ENCODE measurements at places on chromosomes 2 and 18. TPM values are rescaled to one million over a fixed set of nuclear protein-coding genes. Genes with fewer than 3 reads are reported as not detected.

SPEG gene
- 1.0 TPM for total RNA-seq

DNA sequence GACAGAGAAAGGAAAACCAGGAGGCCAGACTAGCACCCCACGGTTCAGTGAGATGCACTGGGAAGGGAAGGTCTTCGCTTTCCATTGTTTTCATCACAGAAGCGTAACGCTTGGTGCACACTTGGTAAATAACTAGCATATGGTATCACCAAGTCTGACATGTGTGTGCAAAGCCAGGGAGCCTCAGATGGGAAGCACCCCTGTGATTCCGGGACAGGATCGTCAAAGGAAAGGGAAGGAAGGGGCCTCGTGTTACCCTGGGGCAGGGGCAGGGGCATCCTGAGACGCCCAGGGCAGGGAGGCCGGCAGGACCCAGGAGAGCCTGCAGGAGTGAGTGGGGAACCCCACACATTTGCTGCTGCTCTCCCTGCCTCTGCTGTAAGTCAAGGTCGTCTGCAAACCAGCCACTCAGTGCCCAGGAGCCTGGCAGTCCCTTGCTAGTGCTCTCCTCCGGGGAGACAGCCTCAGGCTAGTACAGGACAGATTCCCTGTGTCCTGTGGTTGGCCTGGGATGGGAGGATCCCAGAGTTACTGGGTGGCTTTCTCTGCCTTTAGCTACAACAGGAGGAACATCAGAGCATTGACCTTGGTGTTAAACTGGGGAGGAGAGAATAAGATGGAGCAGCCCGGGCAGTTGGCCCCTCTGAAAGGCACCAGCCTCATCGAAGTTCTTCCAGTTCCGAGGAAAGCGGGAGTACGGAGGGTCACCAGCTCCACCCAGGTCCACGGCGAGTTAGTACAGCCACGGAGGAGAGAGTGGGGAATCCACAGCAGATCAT, 192.5 kb downstream of the NDUFA10 start:
- DNase-seq = no peak
- no peaks in the 10 kb centered on the region for H3K4me1 ChIP-seq
- no peaks in the 10 kb centered on the region for H3K27me3 ChIP-seq
- no peak overlapping the region for H3K27ac ChIP-seq

- no peak overlapping the region for H3K27ac ChIP-seq
- no peaks in the 10 kb centered on the region for H3K36me3 ChIP-seq
- no peak overlapping the region for H3K4me3 ChIP-seq
- no peaks in the 10 kb centered on the region for H3K4me1 ChIP-seq
These were observed 37.8 kb downstream of the RDH14 start for GRCh38 chr2:18522484-18523146.

GRCh38 chr18:47970664-47971531, 40.4 kb upstream of the SMAD2 start:
- H3K27ac ChIP-seq = no peak overlapping the region
- no peak overlapping the region for H3K4me3 ChIP-seq
- no peaks in the 10 kb centered on the region for H3K36me3 ChIP-seq
- no peak for DNase-seq

GRCh38 chr18:31979714-31980113, 36.8 kb upstream of the TRAPPC8 start:
- no peak overlapping the region for H3K27ac ChIP-seq
- DNase-seq = no peak
- H3K4me1 ChIP-seq = peaks cover 15% of the 10 kb centered on the region
- no peaks in the 10 kb centered on the region for H3K36me3 ChIP-seq
- H3K4me3 ChIP-seq = no peak overlapping the region
- H3K27me3 ChIP-seq = no peaks in the 10 kb centered on the region

GAL3ST2 gene
- total RNA-seq = 0.16 TPM

GRCh38 chr2:54295911-54296310, 39.9 kb upstream of the TSPYL6 start:
- H3K36me3 ChIP-seq = no peaks in the 10 kb centered on the region
- DNase-seq = no peak
- H3K27ac ChIP-seq = no peak overlapping the region
- no peaks in the 10 kb centered on the region for H3K27me3 ChIP-seq

- no peaks in the 10 kb centered on the region for H3K36me3 ChIP-seq
- H3K4me1 ChIP-seq = no peaks in the 10 kb centered on the region
- DNase-seq = no peak
These were observed 8.8 kb downstream of the TGFBRAP1 start for GRCh38 chr2:105320651-105321215.

ORMDL1 gene
- 88.4 TPM for total RNA-seq

DNA sequence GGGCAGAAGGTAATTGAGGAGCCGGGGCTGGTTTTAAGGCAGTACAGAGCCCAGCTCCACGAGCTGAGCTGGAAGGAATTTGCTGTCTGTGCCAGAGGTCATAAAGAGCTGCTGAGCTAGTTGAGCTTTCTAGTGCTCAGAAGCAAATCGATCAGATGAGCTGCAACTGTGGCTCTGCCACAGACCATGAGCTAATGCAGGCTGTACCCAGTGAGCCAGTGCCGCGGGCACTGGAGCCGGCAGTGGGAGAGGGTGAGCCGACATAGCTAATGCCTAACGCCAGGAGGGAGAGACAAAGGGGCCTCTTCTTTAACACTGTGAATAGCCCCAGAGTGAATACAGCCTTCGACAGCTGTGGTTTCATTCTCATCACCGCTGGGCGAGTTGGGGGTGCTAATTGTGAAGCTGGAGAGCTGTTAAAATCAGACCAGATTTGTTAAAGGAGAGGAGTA, 410.1 kb upstream of the TCF4 start:
- DNase-seq = no peak
- H3K36me3 ChIP-seq = no peaks in the 10 kb centered on the region
- H3K27ac ChIP-seq = no peak overlapping the region
- no peaks in the 10 kb centered on the region for H3K27me3 ChIP-seq

DNA sequence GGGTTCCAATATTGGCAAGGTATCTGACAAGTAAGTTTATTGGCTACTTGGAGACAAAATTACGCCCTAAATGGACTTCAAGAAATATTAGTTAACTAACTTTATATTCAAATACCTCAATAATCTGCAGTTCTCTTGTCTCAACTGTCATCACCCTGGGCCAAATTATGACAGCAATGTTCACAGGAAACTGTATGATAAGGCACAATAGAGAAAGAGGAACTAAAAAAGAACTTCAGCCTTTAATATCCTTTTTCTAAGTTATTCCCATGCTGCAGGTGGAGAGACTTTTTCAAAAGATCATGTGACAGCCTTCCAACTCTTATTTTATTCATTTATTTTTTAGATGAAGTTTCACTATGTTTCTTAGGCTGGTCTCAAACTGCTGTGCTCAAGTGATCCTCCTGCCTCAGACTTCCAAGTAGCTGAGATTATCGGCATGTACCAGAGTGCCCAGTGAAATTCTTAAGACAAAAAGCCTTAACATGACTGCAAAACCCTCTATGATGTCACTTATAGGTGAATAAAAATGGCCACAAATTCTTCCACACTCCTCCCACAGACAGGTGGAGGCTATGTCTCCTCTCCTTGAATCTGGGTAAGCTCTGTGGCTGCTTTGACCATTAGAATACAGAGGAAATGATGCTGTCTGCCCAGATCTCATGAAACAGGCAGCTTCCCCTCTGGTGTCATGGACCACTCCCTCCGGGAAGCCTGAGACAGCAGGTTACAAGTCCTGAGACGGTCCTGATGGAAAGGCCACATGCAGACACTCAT, 211.0 kb downstream of the TGIF1 start:
- H3K4me3 ChIP-seq = no peak overlapping the region
- H3K27ac ChIP-seq = peak overlapping the region; percentile 72
- no peaks in the 10 kb centered on the region for H3K27me3 ChIP-seq
- H3K36me3 ChIP-seq = no peaks in the 10 kb centered on the region
- DNase-seq = no peak
- H3K4me1 ChIP-seq = peaks cover 3% of the 10 kb centered on the region

DNA sequence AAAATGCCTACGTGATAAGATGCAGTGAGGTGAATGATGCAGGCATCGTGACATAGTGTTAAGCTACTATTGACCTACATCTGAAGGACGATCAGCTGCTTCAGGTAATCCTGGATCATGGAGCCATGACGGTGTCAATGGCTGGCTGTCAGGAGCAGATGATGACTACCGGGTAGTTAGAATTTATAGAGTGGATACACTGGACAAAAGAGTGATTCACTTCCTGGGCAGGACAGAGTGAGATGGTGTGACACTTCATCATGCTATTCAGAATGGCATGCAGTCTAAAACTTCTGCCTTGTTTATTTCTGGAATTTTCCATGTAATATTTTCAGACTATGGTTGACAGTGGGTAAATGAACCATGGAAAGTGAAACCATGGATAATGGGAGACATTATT, 29.5 kb downstream of the METTL8 start:
- DNase-seq = no peak
- no peak overlapping the region for H3K4me3 ChIP-seq
- no peaks in the 10 kb centered on the region for H3K36me3 ChIP-seq
- H3K27me3 ChIP-seq = no peaks in the 10 kb centered on the region
- H3K4me1 ChIP-seq = no peaks in the 10 kb centered on the region

SELENOI gene
- 61.9 TPM for total RNA-seq

GRCh38 chr2:158493458-158493857, 36.7 kb downstream of the PKP4 start:
- H3K4me1 ChIP-seq = no peaks in the 10 kb centered on the region
- no peak overlapping the region for H3K27ac ChIP-seq
- DNase-seq = no peak
- H3K36me3 ChIP-seq = no peaks in the 10 kb centered on the region
- H3K27me3 ChIP-seq = no peaks in the 10 kb centered on the region
- no peak overlapping the region for H3K4me3 ChIP-seq

- no peak for DNase-seq
- no peak overlapping the region for H3K27ac ChIP-seq
- no peaks in the 10 kb centered on the region for H3K36me3 ChIP-seq
- H3K4me1 ChIP-seq = no peaks in the 10 kb centered on the region
- H3K27me3 ChIP-seq = no peaks in the 10 kb centered on the region
- no peak overlapping the region for H3K4me3 ChIP-seq
These were observed 103.5 kb upstream of the ARL5A start for GRCh38 chr2:151931756-151932155.

DNA sequence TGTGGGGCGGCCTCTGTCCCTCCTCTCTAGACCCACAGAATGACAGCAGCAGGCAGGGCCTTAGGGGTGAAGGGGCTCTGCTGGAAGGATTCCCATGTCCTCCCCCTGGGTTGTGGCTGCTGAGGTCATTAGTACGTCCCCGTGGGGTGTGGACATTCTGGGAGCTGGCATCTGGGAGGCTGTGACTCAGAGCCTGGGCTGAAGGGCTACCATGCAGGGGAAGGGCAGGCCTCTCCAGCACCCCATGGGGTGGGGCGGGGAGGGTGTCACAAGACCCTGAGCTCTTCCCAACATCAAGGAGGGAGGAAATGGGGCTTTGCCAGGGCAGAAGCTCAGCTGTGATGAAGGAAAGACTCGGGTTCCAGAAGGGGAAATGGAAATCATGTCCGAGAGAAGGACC, 105.8 kb upstream of the SMAD2 start:
- H3K36me3 ChIP-seq = no peaks in the 10 kb centered on the region
- no peak for DNase-seq
- no peak overlapping the region for H3K27ac ChIP-seq
- H3K4me1 ChIP-seq = no peaks in the 10 kb centered on the region
- no peaks in the 10 kb centered on the region for H3K27me3 ChIP-seq

DNA sequence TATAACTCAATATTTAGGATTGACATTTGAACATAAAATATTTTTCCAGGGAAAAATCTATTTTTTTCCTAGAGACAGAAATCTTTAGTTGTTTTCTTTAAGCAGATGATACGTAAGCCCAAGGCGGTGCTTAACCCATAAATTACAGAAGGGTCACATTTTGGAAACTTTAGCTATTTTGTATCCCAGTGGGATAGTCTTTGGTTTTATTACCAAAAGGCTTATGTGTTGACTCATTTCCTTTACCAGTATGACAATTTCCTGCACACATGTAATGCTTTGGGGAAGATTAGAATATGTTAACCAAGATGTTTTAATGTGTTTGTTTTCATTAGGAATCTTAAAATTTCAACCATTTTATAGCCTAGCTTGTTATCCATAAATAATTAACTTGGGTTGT, 24.8 kb downstream of the DYNC1I2 start:
- no peaks in the 10 kb centered on the region for H3K27me3 ChIP-seq
- no peaks in the 10 kb centered on the region for H3K36me3 ChIP-seq
- H3K27ac ChIP-seq = no peak overlapping the region
- H3K4me1 ChIP-seq = no peaks in the 10 kb centered on the region
- H3K4me3 ChIP-seq = no peak overlapping the region

TRIB2 gene
- total RNA-seq = 9.6 TPM

DNA sequence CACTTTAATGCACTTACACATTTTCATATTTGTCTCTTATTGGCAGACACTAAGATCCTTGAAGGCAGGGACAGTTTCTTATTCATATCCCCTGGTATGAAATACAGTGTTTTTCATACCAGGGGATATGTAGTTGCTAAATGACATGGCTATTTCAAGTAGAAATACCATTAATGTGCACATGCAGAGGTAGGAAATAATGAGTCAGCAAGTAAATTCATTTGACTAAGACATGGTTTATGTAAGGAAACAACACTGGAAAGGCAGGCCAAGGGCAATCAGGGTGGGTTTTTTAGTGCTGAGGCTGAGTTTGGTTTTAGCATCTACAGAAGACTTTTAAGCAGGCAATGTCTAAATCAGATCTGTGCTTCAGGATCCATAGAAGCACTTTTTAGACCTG, 155.9 kb downstream of the WDPCP start:
- no peak overlapping the region for H3K27ac ChIP-seq
- H3K4me3 ChIP-seq = no peak overlapping the region
- H3K27me3 ChIP-seq = no peaks in the 10 kb centered on the region
- H3K36me3 ChIP-seq = no peaks in the 10 kb centered on the region

GPAT2 gene
- 33.6 TPM for total RNA-seq

DNA sequence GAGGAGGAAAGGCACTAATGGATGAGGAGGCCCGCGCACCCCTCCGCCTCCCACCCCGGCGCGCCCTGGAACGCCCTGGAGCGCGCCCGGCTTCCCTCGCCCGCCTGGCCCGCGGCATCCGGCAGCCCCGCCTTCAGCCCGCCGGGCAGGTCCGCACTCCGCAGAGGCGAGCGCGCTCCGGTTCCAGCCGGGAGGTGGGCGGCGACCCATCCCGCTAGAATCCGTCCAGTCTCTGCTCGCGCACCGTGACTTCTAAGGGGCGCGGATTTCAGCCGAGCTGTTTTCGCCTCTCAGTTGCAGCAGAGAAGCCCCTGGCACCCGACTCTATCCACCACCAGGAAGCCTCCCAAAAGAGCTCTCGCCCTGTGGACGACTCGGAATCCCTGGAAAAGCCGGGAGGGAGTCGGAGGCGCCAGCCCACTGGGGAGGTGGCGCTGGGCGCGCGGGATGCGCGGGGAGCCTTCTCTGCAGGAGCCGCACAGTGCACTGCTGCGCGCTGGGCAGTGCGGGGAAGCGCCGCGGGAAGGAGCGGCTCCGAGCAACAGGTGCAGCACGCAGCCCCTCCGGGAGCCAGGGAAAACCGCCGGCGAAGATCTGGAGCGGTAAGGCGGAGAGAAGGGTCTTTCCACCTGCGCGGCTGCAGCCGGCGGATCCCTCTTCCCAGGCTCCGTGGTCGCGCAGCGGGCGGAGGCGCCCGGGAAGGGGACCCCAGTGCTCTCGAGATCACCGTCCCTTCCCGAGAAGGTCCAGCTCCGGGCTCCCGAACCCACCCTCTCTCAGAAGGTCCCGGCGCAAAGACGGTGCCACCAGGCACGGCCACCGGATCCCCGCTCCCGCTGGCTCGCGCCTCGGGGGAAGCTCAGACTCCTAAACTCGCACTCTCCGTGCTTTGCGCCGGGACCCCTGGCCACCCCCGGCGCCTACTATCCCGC, at the start of gene GALR1:
Gene GALR1, plus strand, starts transcription at position 280 of the 932 bp plus-strand sequence. CDS start 701 bp downstream, outside the sequence.
- no peak for DNase-seq
- peaks cover 24% of the 10 kb centered on the region for H3K27me3 ChIP-seq
- no peak within 1 kb of the TSS for H3K27ac ChIP-seq
- peaks cover 7% of the 10 kb centered on the region for H3K4me1 ChIP-seq
- H3K4me3 ChIP-seq = peak within 1 kb of the TSS; percentile 15
